ENCODE measurements at places on chromosomes 16 and 17.

DNA sequence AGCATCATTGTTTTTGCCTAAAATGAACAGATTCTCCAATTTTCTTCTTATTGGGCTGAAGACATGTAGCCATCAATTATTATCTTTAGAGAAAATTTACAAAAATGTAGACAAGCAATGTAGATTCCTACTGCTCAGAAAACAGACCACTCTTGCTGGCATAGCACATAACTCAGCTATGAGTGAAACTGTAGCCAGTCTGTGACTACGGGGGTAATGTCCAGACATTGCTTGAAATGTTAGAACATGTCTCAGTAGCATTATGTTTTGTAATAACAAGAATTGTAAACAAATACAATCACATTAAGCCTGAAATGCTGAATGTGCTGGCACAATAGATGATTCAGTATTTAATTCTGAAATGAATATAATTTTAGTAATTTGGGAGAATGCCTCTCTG is 265.7 kb upstream of the KCNJ16 start:
- peak; percentile 3 for DNase-seq

GRCh38 chr16:15682105-15682570 is 32.1 kb downstream of the NDE1 start:
- peak; percentile 72 for DNase-seq

GRCh38 chr16:50195276-50195675 is 42.2 kb downstream of the TENT4B start:
- peak; percentile 72 for DNase-seq

DNA sequence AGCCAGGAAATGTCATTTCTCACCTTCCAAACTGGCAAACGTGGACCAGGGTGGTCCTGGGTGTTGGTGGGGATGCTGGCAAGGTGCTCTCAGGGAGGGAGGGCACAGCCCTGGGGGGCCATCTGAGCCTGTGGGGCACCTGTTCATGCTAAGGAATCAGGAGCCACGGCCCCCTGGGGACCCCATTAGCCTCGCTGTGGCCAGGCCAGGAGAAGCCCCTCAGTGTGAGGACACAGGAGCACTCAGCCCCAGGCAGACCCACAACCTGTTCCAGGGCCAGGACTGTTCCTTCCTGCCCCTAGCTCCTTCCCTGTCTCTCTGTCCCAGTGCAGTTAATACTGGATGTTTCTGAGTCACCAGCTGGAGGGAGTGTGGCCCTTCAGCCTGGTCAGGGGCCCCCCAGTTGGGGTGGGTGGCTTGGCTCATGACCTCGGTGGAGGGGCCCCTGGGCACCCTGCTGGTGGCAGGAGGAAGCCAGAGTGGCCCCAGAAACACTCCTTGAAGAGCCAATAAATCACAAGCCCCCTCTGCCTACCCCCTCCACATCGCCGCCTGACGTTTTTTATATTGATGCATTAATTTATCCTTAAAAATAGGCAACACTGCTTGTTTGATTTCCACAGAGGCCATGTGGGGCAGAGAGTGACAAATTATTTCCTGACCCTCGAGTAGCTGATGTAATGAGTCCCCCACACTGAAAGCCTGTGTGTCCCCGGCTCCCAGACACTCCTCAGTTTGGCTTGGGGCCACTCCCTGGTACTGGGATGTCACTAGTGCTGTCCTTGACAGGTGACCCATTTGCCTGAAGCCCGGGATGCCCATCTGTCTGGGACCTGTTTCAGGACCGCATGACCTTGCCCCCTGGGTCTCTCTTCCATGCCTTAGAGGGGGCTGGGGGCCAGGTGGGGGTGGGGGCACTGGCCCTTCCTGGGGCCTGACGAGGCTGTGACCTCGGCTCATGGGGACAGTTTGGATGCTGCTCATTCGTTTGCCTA is 22.3 kb downstream of the ACTG1 start:
- no peak for DNase-seq

- no peak for DNase-seq
Measured at GRCh38 chr16:52874042-52874441, 178.7 kb downstream of the CHD9NB start.

DNA sequence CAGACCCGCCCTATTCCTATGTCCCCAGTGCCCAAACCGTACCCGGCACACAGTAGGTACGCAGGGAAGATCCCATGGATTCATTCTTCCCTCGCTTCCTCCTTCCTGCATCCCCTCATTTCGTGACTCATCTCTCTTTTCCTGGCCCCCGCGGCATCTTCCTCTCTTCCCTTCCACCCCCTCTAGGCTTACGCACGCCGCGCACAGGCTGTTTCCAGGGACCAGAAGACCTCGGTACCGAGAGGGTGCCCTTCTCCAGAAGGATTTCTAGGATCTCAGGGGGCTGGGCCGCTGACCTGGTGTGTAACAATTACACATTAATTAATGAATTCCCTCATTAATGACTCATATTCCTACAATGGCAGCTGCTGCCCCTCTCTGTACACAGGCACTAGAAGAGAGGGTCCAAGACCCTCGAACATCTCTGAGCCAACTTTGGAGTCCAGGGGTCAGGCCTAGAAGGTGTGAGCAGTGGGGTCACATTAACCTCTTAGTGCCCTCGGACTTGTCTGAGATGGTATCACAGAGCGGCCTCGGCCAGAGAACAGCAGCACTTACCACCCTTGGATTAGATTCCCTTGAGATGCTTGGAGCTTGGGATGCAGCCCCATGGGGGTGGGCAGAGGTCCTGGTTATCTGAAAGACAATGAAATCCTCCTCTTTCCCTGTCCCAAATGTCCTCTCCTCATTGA is 16.8 kb upstream of the PLLP start:
- DNase-seq, result no peak

- peak; percentile 52 for DNase-seq
Measured at GRCh38 chr16:28549301-28549899, 4.3 kb upstream of the SGF29 start.
